ENCODE measurements at places on chromosomes 1 and 21.

DNA sequence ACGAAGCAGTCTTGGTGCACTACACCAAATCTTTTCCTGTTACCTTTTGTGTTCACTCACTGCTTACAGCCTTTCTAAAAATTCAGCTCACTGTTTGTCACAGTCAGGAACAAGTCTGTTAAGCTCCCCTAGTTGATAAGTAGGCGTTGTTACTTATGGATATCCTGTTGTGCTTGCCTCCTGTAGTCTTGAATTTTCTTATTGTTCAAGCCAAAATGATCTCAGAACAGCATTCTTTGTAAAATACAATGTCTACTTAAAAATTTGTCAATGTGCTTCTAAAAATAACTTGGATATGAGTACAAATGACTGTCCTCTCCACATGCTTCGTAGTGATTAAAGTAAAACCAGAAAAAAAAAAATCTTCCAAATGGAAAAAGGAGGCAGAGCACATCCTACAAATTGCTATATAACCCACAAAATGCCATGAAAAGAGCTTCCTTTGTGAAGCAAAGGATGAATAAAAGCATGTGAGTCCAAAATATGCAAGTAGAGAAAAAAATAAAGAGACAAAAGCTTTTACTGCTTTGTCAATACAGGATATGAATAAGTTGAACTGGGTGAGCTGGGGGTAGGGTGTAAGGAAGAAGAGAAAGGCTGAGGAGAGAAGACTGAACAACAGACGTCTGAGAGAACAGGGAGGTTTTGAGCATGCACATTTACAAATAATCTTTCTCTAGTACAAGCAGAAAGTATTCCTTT is 228.9 kb upstream of the ADGRL4 start:
- no peak for DNase-seq

DNA sequence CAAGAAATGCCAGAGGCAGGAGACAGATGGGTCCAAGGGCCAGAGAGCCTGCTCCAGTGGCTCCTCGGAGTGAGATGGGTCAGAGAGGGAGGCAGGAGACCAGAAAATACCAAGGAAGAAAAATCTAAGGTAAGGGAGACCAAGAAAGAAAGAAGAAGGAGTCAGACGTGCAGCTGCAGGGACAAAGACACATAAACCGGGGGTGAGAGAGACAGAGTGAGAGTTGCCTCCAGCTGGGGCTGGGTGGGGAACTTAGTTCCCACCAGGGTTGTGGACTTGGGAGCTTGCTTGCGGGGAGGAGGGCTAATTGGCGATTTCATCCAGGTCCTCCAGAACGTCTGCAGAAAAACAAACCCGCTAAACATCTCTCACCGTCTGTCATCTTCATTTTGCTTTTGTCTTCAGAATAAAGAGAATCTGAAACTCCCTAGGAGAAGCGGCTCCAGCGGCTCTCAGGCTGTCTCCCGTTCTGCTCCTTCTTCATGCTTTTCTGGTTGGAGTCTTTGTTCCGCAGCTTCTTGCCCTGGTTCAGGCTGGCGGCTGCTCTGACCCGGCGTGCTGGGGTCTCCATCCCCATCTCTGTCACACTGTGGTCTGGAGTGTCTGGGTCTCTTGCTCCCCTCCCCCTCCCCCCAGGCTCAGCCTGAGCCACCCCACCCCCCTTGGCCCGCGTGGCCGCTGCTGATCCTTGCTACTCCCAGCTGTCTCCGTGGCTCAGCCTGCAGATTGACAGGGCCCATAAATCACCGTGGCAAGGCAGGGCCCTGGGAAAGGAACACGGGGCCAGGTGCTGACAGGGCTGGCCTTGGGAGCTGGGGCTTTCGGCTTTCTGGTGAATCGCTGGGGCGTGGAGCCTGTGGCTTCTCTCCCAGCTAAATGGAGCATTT is 66.6 kb downstream of the UBIAD1 start:
- DNase-seq = peak; percentile 71

DNA sequence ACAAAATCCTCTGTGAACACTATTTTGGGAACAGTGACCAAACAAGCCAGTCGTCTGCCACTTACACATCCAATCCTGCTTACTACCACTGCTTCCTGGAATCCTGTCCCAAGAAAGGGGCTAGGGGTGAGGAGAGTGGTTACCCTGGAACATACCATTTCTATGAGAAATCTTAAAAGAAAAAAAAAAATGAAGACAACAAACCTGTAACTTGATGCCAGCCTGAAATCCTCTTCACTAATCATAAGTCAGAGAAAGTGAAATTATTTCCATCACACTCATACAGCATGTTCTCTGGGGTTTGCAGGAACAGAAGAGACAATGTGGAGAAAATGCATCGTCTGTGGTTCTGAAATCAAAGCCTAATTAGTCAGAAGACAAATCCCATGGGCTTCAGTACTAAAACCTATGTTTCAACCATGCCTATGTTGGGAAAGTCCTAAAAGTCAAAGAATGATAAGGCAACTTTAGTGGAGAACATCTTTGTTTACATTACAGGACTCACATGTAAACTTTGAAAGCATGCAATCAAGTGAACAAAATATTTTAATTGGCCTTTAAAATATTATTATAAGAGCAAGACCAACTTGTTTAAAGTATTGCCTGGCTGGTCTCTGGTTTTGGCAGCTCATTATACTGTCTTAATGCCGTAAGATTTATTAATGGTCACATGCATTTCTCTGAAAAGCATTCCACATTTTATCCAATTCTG is 220.7 kb downstream of the LTN1 start:
- DNase-seq = no peak

DNA sequence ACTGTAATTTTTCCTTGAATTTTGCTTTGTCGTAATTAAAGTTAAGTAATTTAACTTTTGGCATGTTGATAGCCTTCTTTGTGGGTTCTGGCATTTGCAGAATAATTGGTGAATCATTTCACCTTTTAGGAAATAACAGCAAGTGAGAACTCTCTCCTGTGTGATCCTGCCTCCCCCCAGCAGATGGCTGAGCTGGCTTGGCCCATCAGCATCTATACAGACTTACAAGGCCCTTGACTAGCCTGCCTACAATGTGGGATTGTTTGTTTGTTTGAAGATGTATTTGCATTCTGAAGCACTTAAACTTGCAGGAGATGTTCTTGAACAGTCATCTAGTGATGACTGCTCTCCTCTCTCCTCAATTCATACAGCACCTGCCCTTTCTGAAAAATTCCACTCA is 55.9 kb downstream of the MACO1 start:
- DNase-seq = no peak

DNA sequence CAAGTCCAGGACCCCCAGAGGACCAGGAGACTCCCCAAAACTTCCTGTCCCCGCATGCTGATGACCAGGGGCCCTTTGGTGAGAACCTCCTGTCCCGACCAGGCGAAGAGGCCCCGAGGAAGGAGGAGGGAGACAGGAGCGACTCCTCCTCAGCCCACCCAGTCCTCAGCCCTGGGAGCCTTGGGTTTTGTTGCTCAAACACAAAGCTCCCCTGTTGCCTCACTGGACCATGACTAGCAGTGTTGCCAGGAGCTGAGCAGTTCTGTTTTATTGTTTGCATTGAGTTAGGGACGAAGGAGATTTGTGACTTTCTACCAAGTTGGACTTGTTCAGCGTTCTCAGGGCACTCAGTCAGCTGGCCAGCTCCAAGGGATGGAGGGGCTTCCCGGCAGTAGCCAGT is 10.0 kb downstream of the UMODL1 start:
- no peak for DNase-seq

DNA sequence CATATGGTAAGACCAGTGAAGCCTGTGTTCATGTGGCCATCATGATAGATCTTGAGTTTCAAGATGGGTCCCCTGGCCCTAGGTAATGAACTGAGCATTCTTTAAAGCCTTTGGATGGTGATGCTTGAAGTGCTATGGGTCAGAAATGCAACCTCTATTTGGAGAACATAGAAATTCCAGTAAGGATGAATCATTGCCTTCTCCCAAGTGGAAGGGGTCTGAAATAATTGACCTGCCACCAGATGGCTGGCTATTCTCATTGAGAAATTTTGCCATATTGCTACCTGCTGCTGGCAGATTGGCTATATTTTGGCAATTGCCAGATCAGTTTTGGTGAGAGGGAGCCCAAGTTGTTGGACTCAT is 739 bp upstream of the IFI6 start:
- no peak for DNase-seq

- peak; percentile 88 for DNase-seq
Measured at GRCh38 chr1:166947398-166948043, 27.8 kb downstream of the ILDR2 start.

DNA sequence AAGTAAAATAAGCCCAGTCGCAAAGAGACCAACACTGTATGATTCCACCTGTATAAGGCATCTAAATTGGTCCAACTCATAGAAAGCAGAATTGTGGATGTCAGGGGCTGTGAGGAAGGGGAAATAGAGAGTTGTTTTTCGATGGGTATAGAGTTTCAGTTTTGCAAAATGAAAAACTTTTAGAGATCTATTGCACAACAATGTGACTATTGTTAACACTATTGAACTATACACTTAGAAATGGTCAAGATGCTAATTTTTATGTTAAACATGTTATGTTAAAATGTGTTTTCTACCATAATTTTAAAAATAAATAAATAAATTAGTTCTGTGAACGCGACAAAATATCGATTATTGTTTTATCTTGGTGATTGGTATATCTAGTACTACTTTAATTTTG is 192.4 kb downstream of the PTGER3 start:
- no peak for DNase-seq

DNA sequence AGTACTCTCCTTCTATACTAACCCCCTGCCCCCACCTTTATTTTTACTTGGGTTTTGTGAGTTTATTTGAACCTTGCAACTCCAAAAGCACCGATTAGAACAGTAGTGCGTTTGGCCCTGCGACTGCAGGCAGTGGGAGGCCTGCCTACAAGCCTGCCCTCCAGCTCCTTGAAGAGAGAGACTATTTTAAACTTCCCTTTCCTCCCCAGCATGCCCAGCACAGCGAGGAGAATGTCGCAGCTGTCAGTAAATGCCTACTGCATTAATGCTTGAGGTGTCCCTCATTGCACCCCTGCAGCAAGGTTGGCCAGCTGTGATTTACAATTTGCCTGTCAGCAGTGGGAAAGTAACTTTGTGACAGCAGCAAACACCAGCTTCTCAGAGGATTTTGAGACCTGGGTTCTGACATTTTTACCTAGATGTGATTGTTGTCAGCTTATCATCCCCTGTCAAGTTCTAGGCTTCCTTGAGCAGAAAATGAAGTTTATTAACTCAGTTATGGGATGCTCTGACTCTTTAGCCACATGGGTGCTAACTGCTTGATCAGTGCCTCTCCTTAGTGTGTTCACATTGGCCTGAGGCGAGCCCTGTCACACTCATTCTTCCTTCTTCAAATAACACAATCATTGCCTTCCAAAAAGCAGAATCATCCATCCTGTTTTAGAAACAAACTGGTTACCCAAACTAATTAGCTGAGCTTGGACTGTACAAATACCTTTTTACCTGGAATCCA is 170.6 kb downstream of the PDE4B start:
- DNase-seq = no peak

DNA sequence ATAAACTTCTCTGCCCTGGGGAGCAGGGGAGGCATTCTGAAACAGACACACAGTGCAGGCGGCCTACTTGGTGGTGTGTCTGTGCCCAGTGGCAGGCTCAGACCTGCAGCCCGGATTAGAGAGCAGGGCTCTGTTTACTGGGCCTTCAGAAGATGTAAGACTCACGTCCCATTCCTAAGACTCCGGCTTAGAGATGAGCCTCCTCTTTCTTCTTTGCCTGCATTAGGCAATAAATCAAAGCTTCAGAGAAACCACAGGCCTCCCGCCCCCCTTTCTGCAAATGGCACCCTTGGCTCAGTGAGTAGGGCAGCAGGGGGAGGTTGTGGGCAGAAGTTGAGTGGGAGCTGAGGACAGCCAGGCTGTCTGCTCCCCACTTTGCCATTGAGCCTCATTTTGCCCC is 35.8 kb downstream of the LGR6 start:
- DNase-seq = no peak

DNA sequence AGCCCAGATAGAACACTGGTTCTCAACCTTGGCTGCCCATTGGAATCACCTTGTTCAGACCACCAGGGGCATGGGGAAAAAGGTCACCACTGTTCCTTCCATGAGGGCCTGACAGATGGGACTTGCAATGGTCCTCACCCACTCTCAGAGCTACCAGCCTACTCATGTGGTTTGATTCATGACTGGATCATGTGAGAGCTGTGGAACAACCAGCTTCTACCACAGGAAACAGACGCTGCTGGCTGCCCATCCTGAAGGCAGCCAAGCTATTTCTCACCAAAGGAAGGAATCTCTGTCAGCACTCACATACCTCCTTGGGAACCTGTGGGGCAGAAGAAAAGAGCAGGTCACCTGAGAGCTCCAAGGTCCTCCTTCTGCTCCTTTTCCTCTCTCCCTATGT is 53.6 kb downstream of the CAPN8 start:
- DNase-seq = no peak

DNA sequence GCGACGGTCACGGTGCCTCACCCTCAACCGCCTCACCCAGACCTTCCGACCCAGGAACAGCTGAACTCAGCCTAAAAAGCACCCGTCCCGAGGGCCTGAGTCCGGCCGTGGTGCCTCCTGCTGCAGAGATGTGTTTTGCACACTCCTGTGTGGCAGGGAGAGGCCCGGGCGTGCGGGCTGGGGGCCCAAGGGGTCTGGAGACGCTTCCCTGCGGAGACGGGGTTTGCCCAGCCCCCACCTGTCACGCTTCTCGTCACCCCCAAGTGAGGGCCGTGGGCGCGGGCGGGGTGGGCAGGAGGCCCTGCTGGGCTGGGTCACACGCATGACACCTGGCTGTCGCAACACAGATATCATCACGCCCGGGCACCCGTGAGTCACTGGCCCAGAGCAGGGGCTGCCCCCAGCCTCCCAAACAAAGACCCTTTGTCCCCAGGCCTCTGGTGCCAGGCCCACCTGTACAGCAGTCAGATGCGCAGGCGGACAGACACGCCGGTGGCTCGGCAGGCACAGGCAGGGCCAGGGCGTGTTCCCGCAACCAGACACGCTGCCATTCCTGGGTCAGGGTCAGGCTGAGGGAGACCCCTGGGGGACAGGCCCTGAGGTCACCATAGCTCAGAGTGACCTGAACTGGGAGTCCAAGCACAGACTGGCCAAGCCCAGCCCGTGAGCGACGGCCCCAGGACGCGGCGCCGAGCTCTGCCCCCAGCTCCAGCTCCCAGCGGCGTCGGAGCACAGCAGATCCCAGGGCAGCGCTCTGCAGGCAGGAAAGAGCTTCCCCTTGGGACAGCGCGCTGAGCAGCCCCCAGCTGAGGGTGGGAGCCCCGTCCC is 6.1 kb downstream of the B3GALT6 start:
- DNase-seq = no peak

DNA sequence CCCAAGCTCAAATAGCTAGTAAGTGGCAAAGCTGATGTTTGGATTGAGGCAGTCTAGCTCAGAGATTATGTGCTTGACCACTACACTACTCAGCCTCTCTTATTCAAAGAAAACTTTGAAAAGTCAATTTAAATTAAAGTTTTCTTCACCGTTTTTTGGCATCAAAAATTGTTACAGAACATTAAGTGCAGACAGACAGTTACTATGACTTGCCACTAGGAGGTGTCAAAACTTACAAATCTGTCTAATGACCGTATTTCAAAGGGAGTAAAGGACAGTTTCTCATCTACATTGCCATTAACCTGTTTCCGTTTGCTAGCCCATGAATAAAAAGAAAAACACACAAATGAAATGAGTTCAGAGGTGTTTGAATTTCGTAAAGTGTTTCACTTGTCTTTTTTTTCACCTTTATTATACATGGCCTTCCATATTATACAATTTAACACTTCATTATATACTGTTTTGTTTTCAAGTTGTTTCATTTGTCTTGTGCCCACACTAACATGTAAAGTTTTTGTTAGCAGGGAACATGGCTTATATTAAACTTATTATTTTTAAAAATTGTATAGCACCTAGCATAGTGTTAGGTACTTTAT is 57.4 kb upstream of the MTF2 start:
- DNase-seq = no peak

Measured in femur (tissue), 1 donor.